ENCODE measurements at places on chromosomes 5 and 9.

DNA sequence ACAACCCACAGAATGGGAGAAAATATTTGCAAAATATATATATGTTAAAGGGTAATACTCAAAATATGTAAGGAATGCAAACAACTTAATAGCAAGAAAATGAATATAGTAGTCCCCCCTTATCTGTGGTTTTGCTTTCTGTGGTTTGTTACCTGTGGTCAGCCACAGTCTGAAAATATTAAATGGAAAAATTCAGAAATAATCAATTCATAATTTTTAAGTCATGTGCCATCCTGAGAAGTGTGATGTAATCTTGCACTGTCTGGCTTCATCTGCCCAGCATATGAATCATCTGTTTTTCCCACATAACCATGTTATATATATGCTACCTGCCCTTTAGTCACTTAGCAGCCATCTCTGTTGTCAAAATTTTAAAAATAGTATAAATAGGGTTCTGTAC is 11.7 kb downstream of the CER1 start:
- no peak for DNase-seq

DNA sequence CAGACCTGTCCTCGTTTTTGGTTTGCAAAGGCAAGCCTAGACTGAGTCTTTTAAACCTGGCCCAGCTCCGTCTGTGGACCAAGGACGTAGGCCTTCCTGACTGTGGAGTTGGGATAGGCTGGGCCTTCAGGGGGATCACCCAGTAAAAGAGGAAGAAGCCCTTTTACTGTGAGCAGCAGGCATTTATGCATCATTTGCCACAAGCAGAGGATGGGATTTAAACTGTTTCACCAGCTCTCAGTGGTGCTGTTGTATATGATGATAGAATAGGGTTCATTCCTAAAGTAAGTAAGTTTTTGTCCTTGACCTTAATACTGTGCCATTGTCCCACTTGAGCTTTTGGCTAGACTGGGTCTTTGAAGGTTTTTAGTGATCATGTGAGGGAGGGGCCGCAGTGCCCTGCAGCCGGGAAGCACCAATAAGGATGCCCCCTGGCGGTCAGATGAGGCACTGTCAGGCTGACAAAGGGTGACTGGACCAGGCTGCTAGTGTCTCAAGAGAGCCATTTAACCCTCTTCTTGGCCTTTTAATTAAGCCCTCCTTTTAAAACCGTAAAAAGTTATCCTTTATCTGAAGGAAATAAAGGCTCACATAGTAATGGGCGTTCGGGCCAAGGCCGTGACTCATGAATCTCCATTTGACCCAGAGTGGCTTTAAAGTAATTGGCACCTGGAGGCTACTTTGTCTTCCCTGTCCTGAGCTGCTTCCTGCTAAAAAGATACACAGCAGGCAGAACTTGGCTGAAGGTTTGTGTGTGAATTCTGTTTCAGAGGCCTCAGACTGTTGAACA is 74.0 kb downstream of the UBAP1 start:
- DNase-seq, result peak; percentile 77

DNA sequence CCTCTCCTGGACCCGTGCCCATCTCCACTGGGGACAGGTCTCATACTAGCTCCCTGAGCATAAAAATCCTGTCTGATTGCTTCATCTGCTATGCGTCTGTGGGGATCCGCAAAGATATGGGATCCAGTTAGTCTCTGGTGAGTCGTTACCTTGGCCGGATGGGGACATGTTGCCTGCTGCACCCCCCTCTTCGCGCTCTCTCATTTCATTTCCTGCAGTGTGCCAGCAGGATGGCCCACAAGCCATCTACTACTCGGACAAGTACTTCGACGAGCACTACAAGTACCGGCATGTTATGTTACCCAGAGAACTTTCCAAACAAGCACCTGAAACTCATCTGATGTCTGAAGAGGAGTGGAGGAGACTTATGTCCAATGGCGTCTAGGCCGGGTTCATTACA is 17.0 kb upstream of the CEP78 start:
- DNase-seq, result no peak

DNA sequence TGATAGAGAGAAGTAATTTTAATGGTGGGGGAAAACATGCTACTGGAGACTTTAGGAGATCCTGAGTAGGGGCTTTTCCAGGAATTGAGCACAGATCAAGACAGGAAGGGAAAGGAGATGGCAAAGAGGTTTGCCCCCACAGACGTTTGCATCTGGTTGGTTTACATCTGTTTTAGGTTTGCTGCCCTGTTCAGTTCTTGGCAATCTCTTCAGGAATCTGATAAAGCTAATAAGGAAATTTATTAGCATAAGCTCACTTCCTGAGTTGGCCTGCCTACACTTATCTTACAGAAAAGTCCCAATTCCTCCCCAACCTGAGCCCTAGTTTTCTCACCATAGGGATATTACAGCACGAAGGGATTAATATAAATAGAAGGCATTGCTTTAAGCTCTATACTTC is 3.4 kb upstream of the CFAP95 start:
- DNase-seq, result no peak

- peak; percentile 38 for DNase-seq
Observed at GRCh38 chr9:96617439-96618185, 2.0 kb downstream of the CDC14B start.

GRCh38 chr9:8484597-8485191 is 685.1 kb upstream of the DMAC1 start:
- no peak for DNase-seq

DNA sequence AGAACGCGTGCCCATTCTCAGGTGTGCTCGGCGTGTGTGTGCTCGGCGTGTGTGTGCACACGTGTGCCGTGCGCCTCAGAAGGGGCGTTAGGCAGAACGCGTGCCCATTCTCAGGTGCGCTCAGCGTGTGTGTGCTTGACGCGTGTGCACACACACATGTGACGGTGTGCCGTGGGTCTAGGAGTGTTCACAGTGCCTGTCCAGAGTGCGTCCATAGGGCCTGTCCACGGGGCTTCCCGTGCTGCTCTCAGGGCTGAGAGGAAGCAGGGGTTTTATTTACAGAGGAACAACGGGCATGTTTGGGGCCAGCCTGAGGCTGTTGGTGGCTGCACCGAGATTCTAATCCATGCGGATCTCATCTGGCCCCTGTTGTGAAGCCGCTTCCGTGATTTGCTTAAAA is 14.2 kb upstream of the AHRR start:
- no peak for DNase-seq

DNA sequence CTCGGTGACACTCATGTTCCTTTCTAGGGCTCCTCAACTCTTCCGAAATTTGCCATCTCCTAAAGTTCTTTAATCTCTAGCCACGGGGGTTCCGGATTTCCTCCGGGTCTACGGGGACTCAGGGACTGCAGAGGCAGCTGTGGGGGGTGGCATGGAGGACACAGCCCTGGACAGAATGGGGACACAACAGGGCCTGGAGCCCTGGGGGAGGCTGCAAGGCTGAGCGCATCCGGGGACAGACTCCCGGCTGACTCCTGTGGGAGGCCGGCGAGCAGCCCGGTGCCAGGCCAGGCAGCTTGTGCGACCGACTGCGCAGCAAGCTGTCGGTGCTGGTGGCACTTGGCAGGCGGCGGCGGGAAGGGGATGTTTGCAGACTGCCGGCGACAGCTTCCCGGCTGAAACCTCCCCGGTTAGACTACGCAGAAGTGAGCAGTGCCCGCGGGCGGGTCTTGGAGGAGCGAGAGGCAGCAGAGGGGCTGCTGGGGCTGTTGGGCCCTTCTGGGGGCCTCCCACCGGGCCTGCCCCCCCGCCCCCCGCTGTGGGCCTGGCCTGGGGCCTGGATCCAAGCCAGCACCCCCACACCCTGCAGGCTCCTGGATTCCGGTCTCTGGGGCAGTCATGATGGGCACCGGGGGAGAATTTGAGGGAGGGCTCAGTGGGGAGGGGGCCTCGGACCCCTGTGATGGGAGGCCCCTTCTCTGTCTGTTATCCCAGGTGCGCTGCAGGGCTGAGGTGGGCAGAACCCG is 28.7 kb upstream of the UBAC1 start:
- peak; percentile 52 for DNase-seq

DNA sequence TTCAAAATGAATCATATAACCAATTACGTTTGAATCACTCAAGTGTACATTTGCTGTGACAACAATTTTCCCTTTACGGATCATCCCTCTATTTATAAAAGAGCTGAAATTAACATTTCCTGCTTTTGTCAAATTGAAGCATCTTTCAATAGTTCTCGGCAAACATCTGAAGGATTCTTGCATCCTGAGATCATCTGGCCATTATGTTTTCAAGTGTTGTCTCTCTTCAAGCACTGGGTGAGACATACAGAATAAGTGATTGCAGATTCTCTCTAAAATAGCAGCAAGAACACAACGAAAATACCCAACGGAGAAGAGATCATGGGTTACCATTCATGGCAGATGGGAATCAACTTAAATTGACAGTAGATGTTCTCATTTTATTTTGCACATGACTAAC is 283.4 kb upstream of the GRAMD2B start:
- DNase-seq, result no peak

GRCh38 chr5:127450046-127450445 is 67.4 kb upstream of the PRRC1 start:
- no peak for DNase-seq

GRCh38 chr5:68424799-68425537 is 209.4 kb downstream of the PIK3R1 start:
- DNase-seq, result no peak

DNA sequence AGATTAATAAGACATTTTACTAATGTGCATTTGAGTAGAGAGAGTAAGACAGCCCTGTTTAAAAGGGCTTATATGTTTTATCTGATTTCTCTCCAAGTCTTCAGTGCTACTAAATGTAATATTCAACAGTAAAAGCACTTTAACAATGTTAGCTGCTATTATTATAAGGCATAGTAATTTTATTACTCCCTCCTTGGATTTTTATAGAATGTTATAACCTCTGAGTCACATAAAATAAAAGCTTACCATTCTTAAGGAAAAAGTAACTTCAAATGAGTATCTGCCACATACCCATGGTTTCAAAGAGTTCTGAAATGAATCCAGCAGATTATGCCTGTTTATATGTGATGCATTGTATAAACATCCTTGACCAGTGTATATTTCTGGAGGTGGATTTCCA is 19.0 kb downstream of the SPDL1 start:
- no peak for DNase-seq

- DNase-seq, result no peak
Observed at GRCh38 chr5:112686675-112687074, 51.0 kb upstream of the APC start.

DNA sequence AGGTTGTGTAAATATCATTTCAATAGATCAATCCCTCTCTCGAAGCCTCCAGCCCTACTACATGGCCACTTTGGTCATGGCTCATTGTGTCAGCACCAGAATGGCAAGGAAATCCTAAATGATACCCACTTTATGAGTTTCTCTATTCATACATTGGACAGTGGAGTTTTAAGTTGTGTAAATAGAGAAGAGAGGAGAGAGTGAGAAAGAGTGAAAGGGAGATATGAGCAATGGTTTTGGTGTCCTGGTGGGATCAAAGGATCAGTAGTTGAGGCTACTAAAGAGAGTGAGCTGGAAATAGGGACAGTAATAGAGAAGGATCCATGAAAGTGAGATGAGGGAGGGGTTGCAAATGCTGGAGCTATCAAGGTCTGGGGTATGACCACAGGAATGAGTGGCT is 31.5 kb upstream of the GZMA start:
- no peak for DNase-seq

DNA sequence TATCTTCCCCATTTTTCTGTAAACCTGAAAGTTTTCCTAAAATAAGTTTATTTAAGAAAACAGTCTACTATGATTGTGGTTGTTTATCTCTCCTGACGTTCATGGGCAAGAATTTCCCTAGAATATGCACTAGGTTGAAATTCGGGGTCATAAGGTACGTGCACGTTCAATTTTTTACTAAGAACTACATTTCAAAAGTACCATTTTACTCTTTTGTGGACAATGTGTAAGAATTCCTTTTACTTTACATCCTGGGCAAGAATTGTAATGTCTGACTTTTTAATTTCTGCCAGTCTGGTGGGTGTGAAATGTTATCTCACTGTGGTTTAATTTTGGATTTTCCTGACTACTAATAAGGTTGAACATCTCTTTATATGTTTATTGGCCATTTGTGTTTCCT is 12.4 kb downstream of the IL5 start:
- no peak for DNase-seq

GRCh38 chr9:33340186-33340585 is 49.9 kb downstream of the NFX1 start:
- no peak for DNase-seq

GRCh38 chr5:4659851-4660250 is 480.3 kb upstream of the ADAMTS16 start:
- DNase-seq, result no peak

DNA sequence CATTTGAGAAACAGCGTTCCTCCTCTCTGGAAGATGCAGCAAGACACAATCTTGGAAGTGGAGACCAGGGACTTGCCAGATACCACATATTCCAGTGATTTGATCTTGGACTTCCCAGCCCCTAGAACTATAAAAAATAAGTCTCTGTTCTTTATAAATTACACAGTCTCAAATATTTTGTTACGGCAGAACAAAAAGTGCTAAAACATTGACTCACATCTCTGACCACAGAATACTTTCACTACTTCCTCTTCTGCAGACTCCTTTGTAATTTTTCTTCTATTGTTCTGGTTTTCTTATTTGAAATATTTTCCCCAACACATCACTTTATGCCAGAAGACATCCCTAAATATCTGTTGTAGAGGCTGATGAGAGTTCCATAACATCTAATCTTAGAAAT is 706.1 kb upstream of the CDH18 start:
- no peak for DNase-seq

DNA sequence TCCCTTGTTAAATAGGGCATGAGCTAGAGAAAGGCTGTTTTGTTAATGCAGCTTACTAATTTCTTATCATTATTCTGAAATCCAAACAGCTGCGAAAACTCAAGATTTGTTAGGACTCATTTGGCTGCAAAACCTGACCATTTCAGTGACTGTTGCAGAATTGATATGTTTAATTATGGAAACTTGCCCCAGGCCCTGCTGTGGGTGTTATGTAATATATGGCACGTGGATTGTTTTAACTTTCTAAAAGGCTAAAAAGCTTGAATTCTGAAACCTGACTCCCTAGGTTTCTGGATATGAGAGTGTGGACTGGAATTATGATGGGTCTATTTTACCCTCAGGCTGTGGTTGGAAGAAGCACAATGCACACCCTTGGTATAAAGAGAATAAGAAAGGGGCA is 4.4 kb downstream of the IL9 start:
- DNase-seq, result no peak

DNA sequence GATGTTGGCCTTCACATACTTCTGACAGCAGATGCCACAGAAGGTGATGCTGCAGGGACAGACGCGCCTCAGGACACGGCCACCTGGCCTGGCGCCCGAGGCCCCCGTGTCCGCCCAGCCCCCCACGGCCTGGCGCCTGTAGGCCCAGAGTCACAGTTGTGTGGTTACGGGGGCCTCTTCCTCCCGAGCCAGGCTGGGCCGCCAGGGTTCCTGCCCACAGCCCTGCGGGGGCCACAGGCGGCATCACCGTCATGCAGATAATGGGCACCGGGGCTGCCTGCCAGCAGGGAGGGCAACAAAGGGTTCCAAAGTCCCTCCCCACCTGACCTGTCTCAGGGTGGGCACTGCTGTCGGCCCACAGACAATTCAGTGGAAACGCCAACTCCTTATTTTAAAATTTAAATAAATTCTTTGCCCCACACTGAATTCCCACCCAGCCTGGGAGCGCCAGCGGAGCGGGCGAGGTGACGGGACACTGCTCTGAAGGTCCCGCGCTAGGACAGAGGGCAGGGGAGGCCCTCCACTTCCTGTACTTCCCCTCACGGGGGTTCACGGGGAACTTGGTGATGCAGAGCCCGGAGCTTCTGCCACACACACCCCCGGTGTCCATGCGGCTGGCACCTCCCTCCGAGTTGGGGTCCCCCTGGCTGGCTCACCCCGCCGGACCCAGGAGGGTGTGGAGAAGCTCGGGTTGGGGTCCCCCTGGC is 40.6 kb downstream of the EXOC3 start:
- DNase-seq, result no peak
